NCI-H2029 (cell line): ENCODE measurements at places on chromosomes 2 and 18.
A peak's percentile ranks its signal among the peaks of the same experiment; 100 is the strongest.

DNA sequence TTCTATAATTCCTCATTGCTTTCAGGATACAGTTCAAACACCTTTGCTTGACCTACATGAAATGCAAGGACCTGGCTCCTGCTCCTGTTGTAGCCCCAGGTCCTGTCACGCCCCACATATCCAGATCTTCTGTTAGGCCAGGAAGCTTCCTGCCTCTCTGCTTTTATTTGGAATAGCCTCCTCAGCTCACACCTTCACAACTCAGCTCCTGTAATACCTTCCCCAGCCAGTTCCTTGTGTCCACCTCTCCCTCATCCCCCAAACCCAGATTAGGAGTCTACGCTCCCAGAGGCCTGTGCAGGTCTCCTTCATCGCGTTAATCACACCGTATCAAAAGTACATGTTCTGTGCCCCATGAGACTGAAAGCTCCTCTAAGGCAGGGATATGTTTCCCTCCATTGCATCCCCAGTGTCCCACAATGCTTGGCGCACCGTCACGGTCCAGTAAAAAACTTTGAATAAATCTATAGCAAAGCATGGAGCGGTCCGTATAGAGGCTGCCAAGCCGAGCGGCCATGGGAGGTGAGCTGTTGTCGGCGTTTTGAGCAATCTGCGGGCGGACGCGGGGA, 371 bp downstream of the MDH1B start:
- no peak for DNase-seq

DNA sequence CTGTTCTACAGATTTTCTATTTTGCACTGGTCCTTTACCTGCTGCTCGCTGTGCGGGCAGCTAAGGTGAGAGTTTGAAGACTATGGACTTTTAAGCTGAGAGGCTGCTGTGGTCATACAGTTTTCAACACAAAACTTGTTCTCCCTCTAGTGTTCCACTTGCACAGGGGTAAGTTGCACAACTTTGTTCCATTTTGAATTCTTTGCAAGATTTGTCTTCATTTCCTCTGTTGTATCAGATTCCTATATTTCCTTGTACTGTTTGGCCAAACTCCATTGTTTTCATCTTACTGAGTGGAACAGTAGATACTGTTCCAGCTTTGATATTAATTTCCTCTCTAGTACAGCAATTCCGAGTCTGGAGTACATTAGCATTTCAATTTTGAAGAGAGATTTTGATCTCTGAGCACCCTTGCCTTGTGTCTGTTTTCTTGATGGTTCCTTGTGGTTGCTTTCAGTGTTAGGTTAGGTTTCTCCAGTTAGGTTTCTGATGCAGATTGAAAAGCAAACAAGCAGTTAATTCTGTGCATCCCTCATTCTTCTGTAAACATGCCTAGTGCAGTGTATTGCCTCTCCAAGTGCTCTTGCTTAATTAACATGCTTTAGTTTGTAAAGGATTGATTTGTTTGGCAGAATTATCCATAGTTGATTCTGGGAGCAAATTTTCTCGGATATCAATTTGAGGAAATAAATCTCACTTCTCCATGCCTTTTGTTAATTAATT, 188.8 kb downstream of the PTPRM start:
- no peak for DNase-seq

GRCh38 chr2:43227830-43228281, 1.4 kb upstream of the ZFP36L2 start:
- no peak for DNase-seq

- DNase-seq = no peak
Measured at GRCh38 chr2:117691595-117691994, 122.9 kb upstream of the DDX18 start.

DNA sequence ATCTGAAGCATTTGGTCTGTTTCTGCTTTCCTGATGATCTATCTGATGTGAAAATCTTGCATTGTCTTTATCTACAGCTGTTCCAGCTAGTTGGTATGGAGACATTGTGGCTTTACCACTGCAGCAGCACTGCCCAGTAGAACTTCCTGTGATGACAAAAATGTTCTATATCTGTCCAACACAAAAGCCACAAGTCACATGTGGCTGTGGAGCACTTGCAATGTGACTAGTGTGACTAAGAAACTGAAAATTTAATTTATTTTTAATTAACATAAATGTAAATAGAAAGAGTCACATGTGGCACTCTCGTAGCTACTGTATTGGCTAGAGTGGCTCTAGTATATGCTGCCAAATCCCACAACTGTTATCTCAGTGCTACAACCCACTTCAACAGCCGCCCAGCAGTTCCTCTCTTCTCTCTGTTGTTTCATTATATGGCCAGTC, 425.7 kb downstream of the SETBP1 start:
- peak; percentile 36 for DNase-seq

DNA sequence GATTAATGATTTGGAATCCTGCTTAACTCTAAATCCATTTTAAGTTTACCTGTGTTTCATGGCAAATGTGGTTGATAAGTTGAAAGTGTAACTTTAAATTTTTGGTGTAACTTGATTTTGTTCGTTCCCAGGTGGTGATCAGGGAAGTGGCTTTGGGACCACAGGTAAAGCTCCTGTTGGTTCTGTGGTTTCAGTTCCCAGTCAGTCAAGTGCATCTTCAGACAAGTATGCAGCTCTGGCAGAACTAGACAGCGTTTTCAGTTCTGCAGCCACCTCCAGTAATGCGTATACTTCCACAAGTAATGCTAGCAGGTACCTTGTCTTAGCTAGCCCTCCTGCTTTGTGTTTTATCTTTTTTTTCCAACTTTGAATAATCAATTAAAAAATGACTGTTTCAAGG, 62.8 kb downstream of the AGFG1 start:
- no peak for DNase-seq

DNA sequence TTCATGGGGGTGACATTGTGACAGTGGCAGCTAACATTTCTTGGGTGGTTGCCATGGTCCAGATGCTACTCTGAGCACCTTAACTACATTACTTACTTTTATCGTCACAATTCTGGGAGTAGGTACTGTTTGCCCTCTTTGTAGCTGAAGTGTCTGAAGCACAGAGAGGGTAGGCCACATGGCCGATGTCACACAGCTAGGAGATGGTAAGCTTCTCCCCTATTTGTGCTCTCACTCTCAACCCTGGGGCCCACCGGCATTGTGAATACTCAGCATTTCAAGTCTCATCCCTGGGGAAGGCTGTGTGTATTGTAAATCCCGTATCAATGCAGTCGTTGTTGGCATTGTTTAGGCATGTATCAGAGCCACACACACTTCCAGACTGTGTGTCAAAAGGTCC, 136.6 kb downstream of the ACOXL start:
- no peak for DNase-seq

GRCh38 chr2:80377071-80377470, 72.5 kb upstream of the LRRTM1 start:
- no peak for DNase-seq

DNA sequence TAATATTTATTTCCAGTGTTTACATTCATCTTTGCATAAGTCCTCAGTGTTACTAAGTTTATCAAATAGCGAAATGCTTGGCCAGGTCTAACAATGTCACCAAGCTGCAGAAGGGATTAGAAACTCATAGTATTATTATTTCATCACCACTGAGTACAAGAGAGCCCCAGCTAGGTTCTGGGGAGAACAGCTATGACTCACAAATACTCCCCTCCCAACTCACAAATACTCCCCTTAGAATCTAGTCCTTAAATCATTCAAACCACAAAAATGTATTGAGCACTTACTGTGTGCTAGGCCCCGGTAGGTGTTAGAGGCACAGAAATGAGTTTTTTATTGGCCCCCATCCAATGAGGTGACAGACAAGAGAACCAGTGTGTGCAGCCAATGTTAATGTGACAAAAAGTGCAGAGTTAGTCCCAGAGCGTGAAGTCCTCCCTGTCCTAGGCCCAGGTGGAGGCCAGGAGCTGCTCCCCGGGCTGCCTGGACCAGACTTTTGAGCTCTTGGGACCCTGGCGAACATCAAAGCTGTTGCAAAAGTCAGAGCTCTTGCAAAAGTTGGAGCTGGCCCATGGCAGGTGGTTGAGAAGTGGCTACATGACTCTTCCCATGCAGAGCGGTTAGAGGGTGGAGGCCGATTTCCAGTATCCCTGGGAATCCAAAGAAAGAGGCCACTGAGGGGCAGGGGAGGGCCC, 9.8 kb downstream of the STEAP3 start:
- no peak for DNase-seq
